ENCODE measurements at places on chromosomes 13 and 19.

DNA sequence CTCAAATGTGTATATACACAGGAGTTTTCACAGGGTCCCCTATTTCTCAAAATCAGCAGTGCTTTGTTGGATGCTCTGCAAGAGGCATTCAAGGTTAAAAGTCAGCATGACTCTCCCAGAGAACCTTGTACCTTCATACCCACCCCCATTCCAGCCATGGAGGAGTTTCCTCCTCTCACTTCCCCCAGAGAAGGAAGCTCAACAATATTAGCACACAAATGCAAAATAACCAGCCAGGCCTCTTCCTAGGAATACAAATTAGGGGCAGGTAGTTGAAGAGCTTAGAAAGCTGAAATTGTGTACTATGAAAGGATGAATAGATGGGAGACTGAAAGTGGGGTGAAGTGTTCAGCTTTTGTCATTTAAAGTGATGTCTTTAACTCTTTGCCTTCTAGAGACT lies 43.8 kb downstream of the SPRY2 start:
- no peak for DNase-seq

- DNase-seq: no peak
Measured at GRCh38 chr13:111515635-111516034, 195.2 kb downstream of the TEX29 start.

DNA sequence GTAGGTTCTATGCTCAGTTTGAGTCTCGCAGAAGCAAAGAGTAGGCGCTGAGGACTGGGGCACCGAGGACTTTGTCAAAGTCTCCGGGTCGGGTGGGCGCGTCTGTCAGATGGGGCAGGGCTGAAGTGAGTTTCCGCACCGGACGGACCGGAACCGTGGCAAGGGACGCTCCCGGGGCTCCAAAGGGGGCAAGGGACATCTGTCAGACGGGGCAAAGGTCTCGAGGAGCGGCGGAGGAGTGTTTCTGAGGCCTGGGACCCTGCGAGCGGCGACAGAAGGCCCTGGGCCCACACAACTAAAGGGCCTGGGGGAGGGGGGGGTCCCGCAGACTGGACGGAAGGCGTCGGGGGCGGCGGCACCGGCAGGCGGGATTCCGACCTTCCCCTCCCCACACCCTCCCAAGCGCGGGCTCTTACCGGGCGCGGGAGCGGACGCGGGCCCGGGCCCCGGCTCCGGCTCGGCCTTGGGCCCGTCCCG lies 13.3 kb upstream of the AKAP8L start:
- no peak for DNase-seq

GRCh38 chr13:110819203-110820014 lies 95.5 kb downstream of the ANKRD10 start:
- peak; percentile 72 for DNase-seq

- peak; percentile 77 for DNase-seq
Measured at GRCh38 chr13:75651013-75651412, 14.9 kb downstream of the LMO7 start.

- no peak for DNase-seq
Measured at GRCh38 chr13:46181840-46182490, at the start of gene LCP1. Gene LCP1, minus strand, starts transcription at chr13:46182177. Its CDS starts 22,515 bp downstream, at chr13:46159662.

All from fibroblast of the aortic adventitia (primary cell).